ENCODE measurements at places on chromosomes 2 and 18.

GRCh38 chr2:2834105-2834504 is 503.0 kb upstream of the MYT1L start:
- DNase-seq, result no peak

- no peak for DNase-seq
Measured at GRCh38 chr2:182597570-182598295, 118.3 kb upstream of the DNAJC10 start.

- no peak for DNase-seq
Measured at GRCh38 chr2:203849010-203849409, 18.6 kb upstream of the CTLA4 start.

GRCh38 chr2:119810049-119810630 is 50.4 kb downstream of the PTPN4 start:
- DNase-seq, result no peak

- DNase-seq, result no peak
Measured at GRCh38 chr2:71702071-71702970, 249.0 kb downstream of the DYSF start.

GRCh38 chr18:40864846-40865245 is 1090.2 kb upstream of the PIK3C3 start:
- no peak for DNase-seq

DNA sequence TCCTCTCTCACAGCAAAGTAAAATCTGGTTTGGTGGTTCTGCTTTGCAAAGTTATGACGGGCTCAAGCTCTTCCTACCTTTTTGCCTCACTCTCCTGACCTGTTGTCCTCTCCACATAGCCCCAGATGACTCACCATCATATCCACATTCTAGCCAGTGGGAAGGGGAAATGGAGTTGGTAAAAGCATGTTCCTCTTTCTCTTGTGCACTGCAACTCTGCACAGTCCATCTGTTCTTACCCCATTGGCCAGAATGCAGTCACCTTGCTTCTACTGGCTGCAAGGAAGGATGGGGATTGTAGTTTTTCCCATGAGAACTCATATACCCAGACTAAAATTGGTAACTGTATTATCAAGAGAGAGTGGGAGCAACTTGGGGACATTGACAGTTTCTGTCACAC is 50.4 kb upstream of the SMIM21 start:
- no peak for DNase-seq

Measured in stimulated activated CD4-positive, alpha-beta T cell treated with anti-CD3 and anti-CD28 coated beads, Interleukin-4, amount 100 ng/mL, for 24 hours (primary cell).